ENCODE measurements at places on chromosomes 1 and 21.

DNA sequence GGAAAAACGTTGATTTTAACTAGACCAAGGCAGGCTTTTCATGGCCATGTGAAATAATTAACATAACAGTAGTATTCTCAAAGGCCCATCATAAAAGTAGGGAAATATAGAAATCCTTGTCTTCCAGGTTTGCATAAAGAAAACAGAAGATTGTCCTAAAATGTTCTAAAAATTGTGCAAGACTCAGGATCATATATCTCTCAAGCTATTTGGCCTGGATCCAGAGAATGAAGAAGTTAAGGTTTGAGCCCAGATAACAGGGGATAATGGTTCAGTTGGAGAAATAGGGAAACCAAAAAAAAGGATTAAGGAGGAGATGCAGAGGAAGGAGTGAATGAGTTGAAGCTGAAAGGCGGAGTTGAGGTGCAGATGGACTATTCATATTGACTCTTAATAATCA lies 555.5 kb upstream of the NR5A2 start:
- no peak for DNase-seq

DNA sequence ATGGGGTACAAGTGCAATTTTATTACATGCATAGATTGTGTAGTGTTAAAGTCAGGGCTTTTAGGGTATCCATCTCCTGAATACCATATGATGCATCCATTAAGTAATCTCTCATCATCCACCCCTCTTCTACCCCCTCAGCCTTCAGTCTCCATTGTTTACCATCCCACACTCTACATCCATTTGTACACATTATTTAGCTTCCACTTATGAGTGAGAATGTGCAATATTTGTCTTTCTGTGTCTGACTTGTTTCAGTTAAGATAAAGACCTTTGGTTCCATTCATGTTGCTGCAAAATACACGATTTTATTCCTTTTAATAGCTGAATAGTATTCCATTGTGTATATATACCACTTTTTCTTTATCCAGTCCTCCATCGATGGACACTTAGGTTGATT lies 222.5 kb upstream of the USP24 start:
- no peak for DNase-seq

DNA sequence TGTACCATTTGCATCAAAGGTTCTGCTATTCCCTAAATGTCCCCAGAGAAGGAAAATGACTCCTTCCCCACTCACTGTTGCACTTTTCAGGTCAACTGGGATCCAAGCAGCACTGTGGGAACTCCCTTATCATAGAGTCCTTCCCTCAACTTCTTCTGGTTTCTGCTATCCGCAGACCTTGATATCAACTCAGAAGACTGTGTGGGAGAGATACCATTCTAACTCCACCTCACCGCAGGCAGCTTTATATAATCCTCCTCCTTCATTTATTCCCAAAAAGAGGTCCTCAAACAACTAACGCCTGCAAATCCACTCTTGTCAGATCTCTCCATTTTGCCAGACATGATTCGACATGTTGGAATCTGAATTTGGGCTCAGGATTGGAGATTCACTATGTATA lies 27.3 kb downstream of the LHX9 start:
- no peak for DNase-seq

DNA sequence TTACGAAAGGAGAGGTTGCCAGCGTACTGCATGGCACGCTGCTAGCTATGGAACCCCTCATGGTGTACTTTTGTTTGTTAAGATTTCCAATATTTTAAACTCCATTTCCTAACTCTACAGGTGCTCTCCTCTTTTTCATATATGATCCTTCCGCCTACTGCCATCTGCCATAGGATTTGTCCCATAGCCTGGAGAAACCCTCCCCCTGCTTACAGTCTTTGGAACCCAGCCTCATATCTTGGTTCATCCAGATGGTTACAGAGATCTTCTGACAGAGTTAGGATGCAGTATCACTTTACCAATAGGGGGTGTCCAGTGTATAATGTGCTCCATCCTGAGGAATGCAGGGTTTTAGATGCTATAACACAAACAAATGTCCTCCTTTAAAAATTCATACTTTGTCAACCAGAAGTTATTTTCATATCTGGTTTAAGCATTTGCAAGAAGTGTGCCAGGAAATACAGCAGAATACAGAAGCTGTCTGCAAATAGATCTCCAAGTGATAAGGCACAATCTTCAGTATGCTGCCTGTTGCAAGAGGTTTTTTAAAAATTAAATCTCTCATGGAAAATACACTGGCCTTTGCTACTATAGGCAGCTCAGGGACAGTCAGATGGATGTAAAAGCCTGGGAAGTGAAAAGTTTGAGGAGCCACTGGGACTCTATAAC lies 377.8 kb downstream of the KCNH1 start:
- no peak for DNase-seq

DNA sequence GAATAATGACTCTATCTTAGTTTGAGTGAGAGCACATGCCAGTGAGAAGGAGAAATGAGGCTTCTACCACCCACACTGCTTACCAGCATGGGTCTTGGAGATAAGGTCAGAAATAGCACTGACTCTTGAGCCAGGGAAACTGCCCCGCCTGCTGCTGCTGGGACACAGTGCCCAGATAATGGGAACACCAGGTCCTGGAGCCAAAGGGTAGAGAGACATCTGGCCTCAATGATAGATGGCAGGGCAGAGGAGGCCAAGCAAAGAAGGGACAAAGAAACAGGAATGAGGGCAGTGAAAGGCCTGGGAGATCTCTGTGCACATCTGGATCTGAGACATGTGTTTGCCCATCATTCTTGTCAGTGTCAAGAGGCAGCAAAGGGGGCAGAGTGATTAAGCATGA lies 97.4 kb downstream of the MIS18A start:
- no peak for DNase-seq

DNA sequence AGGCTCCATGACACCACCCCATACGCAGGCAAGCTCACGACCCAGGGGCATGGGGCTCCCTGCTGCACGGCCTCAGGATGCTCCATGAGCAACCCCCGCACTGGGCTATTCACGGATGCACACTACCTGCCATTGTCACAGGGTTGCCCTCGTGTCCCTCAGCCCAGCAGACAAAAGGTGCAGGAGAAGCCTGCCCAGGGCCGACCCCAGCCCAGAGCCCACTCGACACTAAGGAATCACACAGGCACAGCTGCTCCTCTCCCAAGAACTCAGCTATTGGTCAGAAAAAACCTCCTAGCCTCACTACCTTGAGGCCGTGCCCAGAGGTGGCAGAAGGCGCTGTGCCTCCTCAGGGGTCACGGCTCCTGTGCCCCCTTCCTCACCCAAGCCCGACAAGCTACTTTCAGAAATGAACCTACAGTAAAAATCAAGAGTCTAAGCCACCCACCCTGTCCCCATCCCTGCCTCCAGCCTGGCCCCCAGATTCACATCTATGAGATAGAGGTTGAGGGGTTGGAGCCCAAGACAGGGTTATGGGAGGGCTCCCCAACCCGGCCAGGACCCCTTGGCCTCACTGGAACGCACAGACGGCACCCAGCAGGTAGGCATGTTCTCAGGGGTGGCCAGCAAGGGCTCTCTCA lies 6.4 kb upstream of the SPATC1L start:
- DNase-seq = no peak

- no peak for DNase-seq
Observed at GRCh38 chr1:43232074-43232473, 37.7 kb upstream of the TMEM125 start.

DNA sequence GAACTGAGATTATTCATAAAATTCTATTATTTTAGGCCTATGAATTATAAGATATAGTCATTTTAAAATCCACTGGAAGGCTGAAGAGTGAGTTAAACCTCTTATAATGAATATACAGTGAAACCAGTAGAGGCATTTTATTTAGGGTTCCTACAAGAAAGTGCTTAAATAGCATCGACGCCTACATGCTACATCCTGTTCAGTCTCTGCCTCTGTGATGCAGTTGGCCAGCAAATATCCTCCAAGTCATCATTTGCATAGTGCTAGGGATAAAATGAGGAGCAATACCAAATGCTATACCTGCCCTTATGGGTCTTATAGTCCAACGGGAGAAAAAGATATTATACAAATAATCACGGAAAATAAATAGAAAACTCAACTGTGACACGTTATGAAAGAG lies 59.6 kb downstream of the EDEM3 start:
- no peak for DNase-seq

DNA sequence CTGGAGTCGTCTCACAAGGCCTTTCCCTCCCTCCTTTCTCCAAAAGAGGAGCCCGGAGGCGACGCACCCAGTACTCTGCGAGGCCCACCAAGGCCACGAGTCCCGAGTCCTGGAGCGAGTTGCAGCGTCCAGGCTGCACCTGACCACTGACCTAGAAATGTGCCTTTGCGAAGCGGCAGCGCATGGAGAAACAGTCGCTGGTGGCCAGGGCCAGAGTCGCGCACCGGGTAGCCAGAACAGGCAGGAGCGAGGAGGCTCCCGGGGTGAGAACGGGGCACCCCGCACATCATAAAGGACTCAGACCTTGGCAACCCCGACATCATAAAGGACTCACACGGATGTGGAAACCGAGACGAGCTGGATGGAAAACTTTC lies 318.4 kb downstream of the FAM72C start:
- DNase-seq = no peak

- DNase-seq = no peak
Observed at GRCh38 chr1:163758977-163759670, 437.4 kb downstream of the NUF2 start.

DNA sequence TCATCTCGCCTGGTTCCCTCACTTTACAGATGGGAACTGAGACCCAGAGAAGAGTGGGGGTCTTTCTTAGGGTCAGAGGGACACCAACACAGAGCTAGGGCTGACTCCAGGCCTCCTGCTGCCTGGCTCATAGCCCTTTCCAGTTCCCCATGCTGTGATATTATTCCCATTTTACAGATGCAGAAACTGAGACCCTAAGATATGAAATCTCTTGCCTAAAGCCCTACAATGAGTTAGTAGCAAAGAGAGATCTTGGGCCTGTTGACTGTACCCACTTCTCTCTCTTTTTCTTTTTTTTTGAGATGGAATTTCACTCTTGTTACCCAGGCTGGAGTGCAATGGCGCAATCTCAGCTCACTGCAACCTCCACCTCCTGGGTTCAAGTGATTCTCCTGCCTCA lies 49.9 kb downstream of the SLC9A1 start:
- no peak for DNase-seq

- DNase-seq = no peak
Observed at GRCh38 chr1:216330262-216330661, 93.0 kb downstream of the USH2A start.

GRCh38 chr1:194624833-194625232 lies 1438.4 kb upstream of the B3GALT2 start:
- DNase-seq = no peak

GRCh38 chr21:35895598-35895997 lies 164.7 kb downstream of the SETD4 start:
- no peak for DNase-seq

DNA sequence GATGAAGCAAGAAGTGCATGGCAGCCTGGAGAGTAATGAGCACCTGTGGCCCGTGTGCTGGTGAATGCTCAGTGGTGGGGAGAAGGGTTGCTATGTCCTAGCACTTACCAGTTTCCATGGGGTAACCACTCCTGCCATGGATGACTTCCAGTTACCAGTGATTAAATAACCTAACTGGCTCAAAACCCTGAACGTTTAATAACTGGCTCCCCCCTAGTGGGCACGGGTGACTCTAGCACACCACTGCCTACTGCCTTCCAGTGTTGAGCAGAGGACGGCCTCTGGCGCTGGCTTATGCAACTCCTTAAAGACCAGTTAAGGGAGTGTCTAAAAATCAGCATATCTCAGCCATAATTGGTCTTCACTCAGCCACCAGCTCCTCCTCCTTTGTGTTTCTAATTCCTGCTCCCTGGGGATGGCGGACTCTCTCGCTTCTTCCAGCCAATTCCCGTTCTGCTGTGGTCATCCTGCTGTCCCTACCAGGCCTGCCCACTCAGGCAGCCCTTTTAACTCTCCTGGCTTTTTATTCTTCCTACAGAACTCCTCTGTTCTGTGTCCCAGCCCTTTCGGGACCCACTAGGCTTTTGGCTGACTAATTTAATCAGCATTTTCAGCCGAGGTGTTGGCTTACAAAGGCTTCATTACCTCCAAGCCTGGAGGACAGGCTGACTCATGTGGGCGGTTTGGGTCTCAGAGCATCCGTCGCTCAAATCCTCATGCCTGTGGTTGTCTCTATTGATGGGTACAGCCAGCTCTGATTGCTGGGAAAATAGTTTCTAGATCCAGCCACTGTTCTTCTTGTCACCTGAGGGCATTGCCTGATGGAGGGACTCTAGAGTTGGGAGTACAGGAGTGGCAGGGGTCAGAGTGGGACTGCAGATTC lies 332.4 kb downstream of the CAMTA1 start:
- DNase-seq = no peak

GRCh38 chr1:47238935-47239592 lies 7.0 kb upstream of the TAL1 start:
- DNase-seq = no peak

DNA sequence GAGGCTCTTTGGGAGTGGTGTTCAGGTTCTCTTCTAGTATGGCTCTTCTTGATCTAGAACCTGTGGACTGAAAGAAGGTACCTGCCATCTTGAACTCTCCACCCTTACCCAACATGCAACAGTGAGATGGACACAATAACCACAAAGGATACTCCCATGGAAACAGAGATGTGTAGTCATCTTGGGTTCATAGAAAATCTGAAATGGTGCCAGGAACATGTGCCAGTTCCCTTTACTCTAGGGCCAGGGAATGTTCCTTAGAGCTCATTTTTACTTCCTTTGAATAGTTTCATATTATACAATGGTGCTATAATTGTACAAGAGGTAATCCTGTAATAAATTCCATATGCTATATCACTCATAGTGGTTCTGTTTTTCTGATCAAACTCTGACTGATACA lies 13.2 kb upstream of the SCYL3 start:
- DNase-seq = no peak

GRCh38 chr1:107110326-107110725 lies 30.5 kb upstream of the NTNG1 start:
- DNase-seq = no peak

DNA sequence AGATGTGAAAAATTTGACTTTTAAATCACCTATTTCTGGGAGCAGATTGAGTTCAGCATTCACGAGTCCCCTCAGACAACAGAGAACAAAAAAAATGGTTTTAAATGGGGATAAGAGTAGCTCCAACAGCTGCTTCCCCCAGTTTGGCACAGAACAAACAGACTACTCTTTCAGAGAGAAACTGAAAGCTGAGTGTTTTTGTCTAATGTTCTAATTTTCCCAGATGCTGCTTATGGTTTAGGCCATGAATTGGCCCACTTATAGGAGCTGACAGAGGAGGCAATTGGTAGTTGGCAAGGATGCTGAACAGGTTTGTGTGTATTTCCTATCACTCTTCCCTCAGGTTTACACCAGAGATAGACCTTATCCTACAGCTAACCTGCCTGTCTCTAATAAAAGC lies 1637.4 kb upstream of the PRMT6 start:
- no peak for DNase-seq
